ENCODE measurements at places on chromosomes 13 and 19.

DNA sequence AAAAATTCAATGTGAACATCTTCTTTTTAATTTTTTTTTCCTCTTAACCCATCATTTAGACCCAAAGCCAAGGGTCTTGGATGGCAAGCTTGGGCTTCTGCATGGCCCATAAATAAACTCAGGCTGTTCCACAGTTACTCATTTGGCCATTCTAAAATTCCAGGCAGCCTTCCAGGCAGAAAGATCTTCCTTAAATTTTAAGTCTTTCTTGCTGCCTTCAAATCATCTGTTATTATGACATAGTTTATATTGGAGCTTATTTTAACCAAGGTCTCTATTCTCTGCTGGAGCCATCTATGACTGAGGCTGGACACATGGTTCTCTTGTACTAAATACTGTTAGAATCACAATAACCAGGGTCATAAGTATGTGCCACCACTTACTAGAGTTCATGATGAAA is 317.3 kb upstream of the MAB21L1 start:
- DNase-seq, result no peak

DNA sequence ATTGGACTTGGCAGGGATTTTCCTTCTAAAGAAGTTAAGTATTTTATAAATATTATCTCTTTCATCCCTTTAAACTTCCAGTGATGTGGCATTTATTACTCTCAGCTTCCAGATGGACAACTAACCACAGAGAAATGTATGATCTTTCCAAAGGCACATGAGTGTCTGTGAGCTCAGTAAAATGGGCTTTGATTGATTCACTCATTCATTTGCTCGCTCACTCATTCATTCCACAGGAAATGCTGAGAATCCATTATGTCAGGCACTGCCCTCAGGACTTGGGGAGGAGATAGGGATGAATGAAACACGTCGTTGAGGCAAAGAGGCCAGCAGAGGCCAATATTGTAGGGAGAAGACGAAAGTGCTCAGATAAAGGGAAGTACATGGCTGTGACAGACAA is 359.3 kb downstream of the EFNB2 start:
- no peak for DNase-seq

DNA sequence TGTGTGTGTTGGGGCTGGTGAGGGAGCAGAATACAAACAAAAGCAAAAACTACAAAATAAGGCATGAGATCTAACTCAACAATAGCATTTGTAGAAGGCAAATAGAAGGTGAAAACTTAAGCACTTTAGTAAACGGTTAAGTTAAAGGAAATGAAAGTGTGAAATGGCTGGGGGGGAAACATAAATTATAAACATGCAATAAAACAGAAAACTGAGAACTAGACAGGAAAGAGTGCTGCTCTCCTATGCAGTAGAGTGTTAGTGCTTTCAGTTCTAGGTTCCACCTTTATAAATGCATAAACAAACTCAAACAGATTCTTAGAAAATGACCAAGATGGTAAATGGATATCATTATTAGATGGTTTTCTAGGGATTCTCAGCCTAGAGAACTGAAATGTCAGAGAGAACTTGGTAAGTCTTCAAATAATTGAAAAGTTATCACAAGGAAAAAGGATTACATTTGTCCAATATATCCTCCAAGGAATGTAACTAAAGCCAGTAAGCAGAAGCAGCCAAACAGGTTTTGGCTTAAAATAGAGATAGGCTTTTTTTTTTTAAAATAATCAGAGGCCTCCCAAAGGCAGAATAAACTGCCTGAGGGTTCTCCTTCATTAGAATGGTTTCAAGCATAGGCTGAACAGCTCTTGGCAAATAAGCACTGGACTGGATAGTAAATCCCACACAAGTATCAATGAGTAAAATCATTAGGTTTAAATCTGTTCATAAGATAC is 23.3 kb downstream of the RBM26 start:
- DNase-seq, result no peak

GRCh38 chr13:75869981-75870380 is 233.9 kb downstream of the LMO7 start:
- no peak for DNase-seq

DNA sequence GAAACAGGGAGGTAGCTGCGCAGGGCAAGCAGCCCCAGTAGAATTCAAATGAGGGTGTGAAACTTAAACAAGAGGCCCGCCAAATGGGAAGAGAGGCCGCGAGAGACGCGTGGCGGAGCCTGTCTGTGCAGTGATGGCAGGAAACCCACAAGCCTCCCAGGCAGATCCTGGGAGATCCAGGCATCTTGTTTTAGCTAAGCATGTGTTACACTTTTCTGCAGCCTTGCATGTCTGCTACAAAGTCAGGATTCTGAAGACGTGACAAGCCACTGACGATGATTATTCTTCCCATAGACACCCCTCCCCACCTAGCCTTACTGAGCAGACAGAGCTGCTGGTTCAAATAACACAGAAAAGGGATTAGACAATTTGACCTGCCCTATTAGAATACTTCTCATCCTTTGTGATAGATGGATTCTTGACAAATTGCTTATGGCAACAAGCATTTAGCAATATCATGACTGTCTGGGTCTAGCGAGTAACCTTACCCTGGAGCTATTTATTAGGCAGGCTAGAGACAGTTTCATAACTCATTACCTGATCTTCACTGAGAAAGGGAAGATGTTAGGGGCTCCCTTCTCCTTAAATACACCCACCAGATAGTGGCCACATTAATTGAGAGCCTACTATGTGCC is 185.2 kb upstream of the IRS2 start:
- DNase-seq, result no peak

DNA sequence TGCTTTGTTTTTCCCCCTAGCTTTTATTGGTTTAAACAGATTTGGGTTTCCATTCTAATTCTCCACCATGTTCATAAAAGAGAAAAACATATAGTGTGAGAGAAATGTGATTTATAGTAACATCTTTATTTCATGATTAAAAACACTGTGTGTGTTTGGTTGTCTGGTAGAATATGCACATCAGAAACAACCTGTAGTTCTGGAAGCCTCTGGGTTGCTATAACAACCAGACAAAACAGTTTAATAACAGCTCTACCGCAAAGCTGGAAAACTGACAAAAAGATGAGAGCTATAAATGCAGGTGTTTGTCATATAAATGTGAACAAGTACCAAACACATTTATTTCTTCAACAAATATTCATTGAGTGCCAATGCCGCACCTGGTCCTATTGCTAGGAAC is 9.8 kb downstream of the KBTBD6 start:
- DNase-seq, result no peak

All from GM18507 (cell line).